ENCODE measurements at places on chromosomes 12 and 14.

GRCh38 chr12:44101475-44101874 is 265.6 kb downstream of the TMEM117 start:
- no peak for DNase-seq

- DNase-seq, result no peak
These were observed 39.9 kb downstream of the ATL1 start for GRCh38 chr14:50599700-50600444.

GRCh38 chr14:72677664-72678063 is 216.2 kb downstream of the DPF3 start:
- DNase-seq, result no peak

GRCh38 chr12:7647071-7647470 is 18.6 kb downstream of the APOBEC1 start:
- no peak for DNase-seq

GRCh38 chr12:78290606-78291345 is 460.1 kb downstream of the NAV3 start:
- no peak for DNase-seq

GRCh38 chr12:11771356-11771755 is 121.9 kb downstream of the ETV6 start:
- no peak for DNase-seq

GRCh38 chr12:2494486-2495192 is 300.1 kb upstream of the FKBP4 start:
- no peak for DNase-seq

DNA sequence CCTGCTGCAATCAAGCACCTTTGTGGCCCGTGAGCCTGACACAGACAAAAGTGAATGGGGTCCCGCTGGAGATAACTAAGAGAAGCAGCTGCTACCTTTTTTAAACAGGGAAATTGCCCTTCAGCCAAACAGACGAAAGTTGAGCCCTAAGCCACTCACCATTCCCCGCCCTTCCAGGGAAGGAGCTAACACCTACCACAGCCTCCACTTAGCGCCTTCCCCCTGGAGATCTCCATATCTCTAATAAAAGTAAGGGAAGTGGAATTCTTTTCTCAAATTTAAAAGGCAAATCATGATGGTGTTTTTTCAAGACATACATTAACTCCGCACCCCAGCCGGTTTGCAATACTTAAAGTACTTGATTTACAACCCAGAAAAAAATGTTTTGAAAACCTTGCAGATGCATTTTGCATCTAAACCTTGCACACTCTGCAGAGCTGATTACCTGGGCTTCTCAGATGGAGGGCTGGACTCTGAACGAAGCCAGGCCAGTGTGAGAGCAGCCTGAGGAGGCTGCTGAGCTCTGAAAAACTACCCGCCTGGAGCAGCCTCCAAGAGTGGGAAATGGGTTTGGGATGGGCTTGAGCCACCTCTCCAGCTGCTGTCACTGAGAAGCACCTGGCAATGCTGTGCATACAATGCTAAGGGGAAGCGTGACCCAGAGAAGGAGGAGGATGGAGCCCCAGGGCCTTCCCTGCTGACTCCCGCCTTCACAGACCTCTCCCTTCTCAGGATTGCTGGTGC is 10.0 kb downstream of the NUAK1 start:
- DNase-seq, result no peak

Measured in CD4-positive, alpha-beta T cell (primary cell).